ENCODE measurements at places on chromosomes 7 and 10.
A peak's percentile ranks its signal among the peaks of the same experiment; 100 is the strongest.

DNA sequence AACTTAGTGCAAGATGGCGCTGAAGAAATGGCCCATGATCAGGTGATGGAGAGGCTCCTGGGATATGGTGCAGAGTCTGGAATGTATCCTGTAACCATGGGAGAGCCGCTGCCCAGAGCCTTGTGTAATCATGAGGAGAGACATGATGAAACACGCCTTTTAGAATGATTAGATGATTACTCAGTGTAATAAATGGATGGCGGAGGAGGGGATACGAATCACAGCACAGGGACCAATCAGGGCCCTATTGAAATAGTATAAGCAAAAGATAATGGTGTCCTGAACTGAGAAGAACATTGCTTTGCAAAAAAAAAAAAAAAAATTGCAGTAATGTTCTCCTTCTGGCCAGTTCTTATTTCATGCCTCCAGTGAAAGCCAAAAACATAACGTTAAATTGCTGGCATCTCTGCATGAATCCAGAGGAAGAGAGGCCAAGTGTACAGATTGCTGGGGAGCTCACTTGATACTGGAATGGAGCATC lies 668.5 kb upstream of the AUTS2 start:
- no peak for DNase-seq

GRCh38 chr7:121623130-121623872 lies 227.2 kb upstream of the FAM3C start:
- no peak for DNase-seq

- no peak for DNase-seq
These were observed 391.8 kb downstream of the CALN1 start for GRCh38 chr7:72020311-72020710.

GRCh38 chr7:149310113-149310836 lies 48.3 kb downstream of the ZNF783 start:
- no peak for DNase-seq

- no peak for DNase-seq
These were observed 16.4 kb downstream of the FZD1 start for GRCh38 chr7:91280604-91281003.

DNA sequence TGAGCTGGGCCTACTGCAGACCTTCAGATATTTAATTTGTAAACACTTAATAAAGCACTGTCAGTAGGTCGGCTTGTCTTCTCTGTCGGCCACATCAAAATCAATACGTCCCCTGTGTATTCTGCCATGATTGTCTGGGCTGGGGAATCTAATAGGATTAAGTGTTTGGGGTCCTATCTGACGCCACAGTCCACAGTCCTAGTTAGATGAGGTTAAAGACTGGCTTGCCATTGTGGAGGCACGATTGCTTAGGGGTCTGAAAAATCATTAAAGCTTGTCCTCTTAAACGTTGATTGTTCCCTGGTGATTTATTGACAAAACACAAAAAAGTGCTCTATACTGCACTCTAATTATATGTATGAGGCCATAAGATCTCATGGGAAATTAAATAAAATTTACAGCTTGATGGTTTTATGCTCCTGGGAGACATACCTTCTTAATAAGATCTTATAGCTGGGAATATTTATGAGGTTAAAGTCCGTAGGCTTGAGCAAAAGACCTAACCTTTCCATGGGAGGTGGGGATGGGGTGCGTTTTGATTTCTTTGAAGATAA lies 650.3 kb upstream of the GALNT17 start:
- no peak for DNase-seq

GRCh38 chr7:43906331-43907010 lies at the start of gene URGCP:
Gene URGCP, minus strand, starts transcription at chr7:43906596. Its CDS starts 21 bp downstream, at chr7:43906575.
- DNase-seq = peak; percentile 33

DNA sequence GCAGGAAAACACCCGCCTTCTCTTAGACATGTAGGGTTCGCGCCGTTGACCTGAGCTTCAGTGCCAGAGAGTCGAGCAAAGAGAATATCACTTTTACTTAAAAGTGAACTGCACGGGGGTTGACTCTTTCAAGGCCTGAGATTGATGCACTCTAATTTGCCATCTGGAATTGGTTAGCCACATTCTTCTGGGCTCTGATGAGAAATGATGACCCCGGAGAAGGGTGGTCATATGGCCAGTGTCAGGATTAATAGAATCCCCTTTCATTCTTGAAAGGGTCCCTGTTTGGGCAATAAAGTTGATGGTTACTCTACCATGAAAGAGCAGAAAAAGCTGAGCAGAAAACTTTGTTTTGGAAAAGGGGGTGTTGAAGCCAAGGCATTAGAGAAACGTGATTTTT lies 31.2 kb downstream of the GRK5 start:
- no peak for DNase-seq

GRCh38 chr10:14658331-14659127 lies 116.2 kb downstream of the FAM107B start:
- DNase-seq = no peak

GRCh38 chr7:87886875-87887274 lies 10.6 kb downstream of the DBF4 start:
- DNase-seq = no peak

DNA sequence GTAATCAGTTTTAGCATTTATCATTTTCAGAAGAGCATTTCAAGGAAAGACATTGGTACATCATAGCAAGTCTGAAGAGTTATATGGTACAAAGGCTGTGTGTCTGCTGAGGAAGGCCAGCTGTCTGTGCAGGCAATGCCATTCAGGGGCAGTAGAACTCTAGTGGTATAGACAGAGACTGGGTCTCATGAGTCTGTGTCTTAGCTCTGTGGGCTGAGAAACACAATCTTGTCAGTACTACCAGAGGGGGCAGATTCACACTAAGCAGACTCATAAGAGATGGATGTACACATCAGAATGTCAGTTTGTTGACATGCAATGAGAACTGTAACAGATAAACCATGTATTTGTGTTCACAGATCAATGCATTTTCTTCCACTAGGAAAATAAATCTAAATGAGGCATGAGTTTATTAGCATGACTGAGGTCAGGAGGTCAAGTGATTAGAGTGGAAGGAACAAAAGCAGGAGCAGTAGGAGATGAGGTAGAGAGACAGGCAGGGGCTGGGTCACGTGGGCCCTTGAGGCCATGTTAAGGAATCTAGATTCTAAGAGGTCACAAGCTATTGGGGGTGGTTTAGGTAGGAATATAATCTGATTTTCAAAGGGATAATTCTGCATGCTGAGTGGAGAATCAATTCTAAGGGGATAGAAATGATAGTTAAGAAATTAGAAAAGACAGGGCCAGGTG lies 7.5 kb upstream of the GGCT start:
- DNase-seq = no peak

DNA sequence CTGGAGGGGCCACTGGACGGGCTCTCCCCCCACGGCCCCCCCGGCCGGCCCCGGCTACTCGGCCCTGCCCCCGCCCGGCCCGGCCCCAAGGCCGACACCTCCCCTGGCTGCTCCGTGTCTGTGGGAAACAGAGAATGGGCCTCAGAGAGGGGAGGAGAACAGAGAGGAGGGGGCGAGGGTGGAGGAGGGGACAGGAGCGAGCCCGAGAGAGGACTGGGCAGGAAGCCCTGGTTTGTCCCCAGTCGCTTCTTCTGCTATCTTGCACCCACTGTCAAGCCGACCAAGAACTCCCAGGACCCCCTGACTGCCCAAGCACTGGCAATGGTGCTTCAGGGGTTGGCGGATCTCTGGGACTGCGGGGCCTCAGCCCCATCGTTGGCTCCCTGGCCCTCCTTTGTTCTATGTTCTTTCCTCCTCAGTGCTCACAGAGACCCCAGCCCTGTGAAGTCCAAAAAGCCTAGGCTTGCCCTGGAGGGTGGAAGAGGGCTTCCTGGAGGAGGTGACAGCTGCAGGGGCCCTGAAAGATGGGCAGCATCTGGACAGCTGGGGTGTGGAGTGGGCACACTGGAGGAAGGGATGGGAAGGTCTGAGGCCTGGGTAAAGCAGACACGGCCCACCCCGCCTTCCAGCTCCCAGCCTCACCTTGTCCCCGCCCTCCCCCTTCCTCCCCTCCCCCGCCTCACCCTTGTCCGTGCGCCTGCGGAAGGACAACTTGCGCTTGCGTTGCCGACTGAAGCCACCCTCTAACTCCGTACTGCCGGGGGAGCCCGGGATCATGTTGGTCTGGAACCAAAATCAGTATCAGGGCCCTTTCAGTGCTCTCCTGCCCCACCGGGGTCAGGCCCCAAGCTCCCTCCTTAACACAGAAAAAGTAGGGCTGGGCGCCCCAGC lies 30.1 kb downstream of the KCNH2 start:
- no peak for DNase-seq

- no peak for DNase-seq
These were observed 117.5 kb upstream of the LRRN3 start for GRCh38 chr7:110973196-110973990.

DNA sequence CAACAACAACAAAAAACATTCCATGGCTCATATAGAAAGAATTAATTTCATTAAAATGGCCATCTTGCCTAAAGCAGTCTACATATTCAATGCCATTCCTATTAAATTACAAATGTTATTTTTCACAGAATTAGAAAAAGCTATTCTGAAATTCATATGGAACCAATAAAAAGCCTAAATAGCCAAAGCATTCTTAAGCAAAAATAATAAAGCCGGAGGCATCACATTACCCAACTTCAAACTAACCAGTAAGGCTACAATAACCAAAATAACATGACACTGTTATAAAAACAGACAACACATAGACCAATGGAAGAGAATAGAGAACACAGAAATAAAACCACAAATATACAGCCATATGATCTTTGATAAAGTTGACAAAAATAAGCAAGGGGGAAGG lies 330.4 kb downstream of the KIF20B start:
- DNase-seq = no peak

GRCh38 chr10:88851706-88852105 lies at the start of gene ANKRD22:
Gene ANKRD22, minus strand, starts transcription at chr10:88851844. Its CDS starts 237 bp downstream, at chr10:88851607.
- DNase-seq = no peak

- no peak for DNase-seq
These were observed 41.1 kb upstream of the TMEM213 start for GRCh38 chr7:138756591-138757242.

DNA sequence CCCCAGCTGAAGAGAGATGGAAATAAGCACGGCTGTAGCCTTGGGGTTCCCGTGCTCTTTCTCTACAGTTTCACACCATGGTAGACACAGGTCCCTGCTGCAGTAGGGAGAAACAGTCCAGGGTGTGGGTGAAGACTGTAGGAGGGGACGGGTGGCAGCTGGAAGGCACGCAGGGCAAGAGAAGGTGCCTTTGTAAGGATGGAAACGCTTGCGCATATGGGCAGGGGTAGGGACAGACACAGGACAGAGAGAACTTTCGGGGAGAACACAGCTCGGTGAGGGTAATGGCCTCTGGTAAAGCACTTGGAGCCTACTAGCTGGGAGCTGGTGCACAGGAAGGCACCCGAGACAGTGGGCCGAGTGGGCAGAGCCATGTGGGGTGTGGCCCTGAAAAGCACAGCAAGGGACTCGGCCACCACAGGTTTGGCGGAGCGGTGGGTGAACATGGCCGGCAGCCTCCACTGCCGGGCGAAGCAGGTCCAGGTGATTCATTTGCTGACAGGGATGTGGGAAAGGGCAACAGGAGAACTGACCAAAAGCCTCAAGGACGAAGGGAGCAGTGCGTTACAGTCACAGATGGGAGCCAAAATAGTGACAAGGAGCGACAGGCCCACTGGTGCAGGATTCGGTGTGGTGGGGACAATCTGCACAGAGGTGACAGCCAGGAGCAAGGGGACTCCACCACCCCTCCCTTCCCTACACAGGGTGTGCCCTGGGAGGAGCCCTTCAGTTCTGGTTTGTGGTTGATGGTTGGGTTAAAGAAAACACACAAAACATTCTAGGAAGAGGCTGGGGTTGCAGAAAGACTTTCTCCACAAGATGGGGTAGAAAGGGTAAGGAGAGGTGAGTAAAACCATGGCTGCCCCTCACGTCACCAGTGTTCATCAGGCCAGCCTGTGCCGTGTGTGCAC lies 97.1 kb downstream of the VOPP1 start:
- DNase-seq = no peak

DNA sequence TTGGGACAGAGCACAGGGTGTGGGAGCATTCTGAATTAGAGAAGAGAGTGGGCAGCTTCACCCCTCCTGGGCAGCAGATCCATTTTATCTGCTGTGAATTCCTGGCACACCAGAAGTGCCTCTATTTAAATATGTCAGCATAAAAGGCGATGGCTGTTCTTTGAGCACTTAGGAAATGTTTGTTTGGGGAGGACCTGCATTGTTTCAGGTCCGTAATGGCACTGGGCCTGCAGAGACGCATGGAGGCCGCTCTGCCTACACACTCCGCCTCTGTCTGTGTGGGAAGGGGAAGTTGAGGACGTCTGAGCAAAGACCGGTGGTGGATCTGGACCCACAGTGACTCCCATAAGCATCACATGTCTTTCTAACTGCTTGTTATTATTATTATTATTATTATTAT lies 253.2 kb downstream of the CAMK1D start:
- no peak for DNase-seq

GRCh38 chr10:33303988-33304387 lies 30.5 kb downstream of the NRP1 start:
- DNase-seq = no peak

GRCh38 chr10:108204528-108205305 lies 1040.2 kb upstream of the SORCS1 start:
- no peak for DNase-seq

DNA sequence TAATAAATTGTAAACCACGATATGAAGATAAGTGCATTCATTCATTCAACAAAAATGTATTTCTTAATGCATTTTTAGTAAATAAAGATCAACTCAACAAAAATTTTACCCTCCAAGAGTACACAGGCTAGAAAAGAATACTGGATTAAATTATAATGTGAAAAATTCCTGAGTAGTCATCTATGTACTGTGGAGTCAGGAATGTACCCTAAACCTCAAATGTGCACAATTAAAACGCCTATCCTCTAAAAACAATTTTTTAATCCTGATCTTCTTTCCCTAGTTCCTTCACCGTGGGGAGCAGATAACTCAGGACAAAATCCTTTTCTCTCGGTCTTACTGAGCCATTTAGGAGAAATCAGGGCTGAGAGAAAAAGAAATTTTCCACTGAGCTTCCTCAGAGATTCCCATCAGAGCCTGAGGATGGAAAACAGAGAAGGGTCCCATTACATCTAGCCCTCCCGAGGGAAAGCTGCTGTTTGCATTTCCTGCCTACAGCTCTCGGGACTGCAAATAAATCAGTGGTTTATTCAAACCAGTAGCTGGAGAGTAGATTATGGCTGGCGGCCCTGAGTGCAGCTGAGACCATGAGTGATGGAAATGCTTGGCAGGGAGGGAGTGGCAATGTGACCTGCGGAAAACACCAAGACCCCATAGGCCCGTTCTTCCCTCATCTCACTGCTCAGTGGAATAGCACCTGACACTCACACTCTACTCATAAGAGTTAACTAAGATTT lies 7.4 kb downstream of the TAS2R40 start:
- no peak for DNase-seq

- DNase-seq = no peak
These were observed 5.7 kb downstream of the AUTS2 start for GRCh38 chr7:69603937-69604494.

Data from T follicular helper cell (primary cell).